ENCODE measurements at places on chromosomes 7 and 10.

DNA sequence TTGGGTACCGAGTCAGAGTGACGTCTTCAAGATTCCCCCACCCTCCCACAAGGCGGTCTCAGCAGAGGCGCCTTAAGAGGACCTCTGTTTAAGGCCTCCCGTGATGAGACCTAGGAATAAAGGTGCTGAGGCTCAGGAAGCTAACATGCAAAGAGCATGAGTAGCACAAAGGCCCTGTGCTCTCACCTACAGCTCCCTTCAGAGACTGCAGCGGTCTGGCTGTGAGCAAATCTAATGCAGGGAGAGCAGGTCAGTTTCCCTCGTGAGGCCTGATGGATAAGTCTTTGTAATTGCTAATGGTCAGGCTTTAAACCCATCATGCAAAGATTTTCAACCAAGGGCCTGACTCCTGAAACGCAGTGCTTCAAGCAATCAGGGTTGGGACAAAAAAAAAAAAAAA lies 909.3 kb upstream of the GHITM start:
- no peak for DNase-seq

- no peak for DNase-seq
Measured at GRCh38 chr7:55563596-55564325, 8.5 kb downstream of the VOPP1 start.

DNA sequence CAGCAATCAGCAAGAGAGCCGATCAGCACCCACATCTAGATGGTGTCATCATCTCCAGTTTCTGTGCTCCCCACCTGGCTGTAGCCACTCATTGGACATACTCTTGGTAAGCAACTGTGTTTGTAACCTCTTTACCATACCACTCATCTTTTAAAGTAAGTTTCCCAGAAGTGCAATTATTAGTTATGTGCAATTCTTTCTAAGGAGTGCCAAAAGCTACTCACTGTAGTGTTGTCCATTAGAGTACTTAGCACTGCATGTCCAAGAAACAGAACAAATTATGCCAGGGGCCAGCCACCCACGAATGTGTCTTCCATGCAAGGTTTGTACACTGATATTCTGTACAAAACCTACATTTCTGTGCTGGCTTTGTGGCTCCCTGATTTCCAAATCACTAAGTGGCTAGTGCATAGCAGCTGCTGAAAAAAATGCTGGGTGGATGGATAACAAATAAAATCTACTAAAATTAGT lies 131.9 kb downstream of the SRPK2 start:
- DNase-seq = no peak

- no peak for DNase-seq
Measured at GRCh38 chr10:117112220-117112619, 25.9 kb downstream of the VAX1 start.

GRCh38 chr10:8365935-8366911 lies 311.7 kb downstream of the GATA3 start:
- DNase-seq = peak; percentile 43

- no peak for DNase-seq
Measured at GRCh38 chr7:2374830-2375728, 20.5 kb downstream of the EIF3B start.

DNA sequence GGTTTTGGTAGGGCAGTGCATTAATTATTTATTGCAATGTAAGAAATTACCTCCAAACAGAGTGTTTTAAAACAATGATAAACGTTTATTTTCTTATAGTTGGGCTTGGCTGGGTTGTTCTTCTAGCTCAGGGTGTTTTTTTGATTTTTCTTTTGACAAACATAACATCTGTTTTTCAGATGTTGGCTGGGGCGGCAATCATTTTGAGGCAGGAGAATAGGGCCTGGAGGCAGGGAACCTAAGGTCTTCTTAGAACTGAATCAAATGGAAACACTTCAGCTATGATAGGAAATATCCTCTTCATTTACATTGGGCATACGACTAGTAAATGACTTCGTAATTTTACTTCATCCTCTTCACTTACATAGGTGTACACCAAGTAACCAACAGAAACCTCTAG lies 47.4 kb upstream of the NAMPT start:
- DNase-seq = no peak

GRCh38 chr7:81754918-81755696 lies 14.7 kb downstream of the HGF start:
- DNase-seq = no peak

DNA sequence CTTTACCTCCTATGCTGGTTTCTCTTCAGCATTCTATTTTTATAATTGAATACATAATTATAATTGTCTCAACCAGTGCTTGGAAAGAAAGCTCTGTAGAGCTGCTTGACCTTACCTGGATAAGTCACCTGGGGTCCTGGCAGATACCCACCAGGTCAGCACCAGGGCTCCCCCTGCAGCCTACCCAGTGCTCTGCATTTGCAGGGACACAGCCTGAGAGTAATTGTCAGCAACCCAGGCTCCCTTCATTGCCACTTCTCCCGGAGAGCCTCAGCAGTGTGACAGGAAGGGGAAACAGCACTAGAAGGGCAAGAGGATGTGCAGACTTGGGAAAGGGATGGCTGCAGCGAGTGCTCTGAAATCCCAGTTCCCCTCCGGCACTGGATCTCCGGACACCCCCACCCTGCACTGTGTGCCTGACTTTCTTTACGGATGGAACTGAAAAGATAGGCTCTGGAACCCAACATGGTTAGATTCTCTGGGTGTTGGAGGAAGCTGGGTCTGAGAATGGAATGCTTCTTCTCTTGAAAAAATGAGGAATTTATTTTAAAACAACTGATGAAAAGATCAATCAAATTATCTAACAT lies 11.4 kb upstream of the PAX4 start:
- DNase-seq = peak; percentile 45

DNA sequence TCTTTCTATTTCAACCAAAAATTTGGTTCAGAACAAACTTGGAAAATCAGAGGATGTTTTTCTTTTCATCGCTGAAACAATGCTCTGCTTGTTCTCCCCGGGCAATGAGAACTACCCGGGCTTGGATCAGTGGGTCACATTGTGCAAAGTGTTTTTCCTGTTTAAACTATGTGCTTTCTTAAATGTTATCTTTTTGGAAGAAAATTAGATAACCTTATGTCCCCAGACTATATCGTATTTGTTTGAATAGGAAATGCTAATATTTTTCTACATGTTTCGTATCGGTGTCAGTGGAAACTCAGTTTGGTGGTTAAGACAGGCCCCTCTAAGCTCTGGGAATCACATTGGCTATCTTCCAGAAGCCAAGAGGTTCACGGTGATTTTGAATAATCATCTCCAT lies 319.5 kb upstream of the NFE2L3 start:
- DNase-seq = no peak

- no peak for DNase-seq
Measured at GRCh38 chr7:3083350-3083749, 39.7 kb upstream of the CARD11 start.

DNA sequence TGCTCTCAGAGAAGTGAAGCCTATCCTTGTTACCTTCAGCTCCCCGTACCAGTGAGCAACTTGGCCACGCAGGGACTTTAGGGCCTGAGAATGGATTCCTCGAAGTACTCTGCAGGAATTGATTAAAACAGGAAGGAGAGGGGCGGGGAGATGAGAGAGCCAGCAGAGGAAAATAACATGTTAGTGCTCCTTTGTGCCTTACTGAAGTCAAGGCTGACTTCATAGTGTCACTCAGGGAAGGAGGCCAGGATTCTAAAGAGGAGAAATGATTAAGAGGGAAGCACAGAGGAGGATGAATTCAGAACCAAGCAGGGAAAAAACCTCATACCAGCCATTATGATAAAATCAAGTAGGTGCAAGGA lies 195.6 kb upstream of the RHOBTB1 start:
- no peak for DNase-seq

DNA sequence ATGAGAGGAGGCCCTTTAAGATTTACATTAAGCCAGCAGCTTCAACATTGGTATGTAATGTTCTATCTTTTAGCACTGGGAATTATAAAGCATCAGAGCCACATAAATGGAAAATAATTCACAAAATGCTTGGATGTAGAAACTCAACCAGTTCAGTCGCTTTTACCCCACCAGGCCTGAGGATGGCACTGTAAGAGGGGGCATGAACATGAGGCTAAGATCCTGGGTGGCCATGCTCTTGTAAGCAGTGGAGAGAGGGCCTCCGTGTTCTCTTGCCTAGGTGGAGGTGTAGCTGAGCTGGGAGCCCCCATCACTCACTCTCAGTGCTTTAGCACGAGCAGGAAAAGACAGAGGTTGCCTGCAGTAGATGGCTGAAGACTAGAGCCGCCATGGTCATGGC lies 238.8 kb downstream of the FANK1 start:
- DNase-seq = no peak

DNA sequence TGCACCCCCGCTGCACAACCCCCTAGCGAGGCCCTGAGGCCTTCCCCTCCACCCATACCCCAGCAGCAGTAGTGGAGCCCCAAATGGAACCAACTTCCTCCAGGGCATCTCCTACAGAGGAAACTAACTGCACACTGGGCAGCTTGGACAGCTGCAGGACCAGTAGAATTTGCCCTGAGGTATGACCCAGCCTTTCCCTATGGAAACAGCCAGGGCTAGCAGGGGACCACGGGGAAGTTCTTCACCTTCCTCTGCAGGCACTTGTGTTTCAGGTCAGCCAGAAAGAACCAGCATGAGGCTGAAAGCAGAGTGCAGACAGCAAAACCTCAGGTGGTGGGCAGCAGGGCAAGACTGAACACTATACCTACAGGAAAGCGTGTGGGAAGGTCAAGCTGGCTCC lies 5.7 kb upstream of the EEPD1 start:
- DNase-seq = no peak

- no peak for DNase-seq
Measured at GRCh38 chr10:1625079-1625478, 112.2 kb downstream of the ADARB2 start.

GRCh38 chr10:132272231-132272971 lies 35.3 kb downstream of the STK32C start:
- no peak for DNase-seq

- no peak for DNase-seq
Measured at GRCh38 chr7:24781106-24781505, 23.8 kb upstream of the GSDME start.

- no peak for DNase-seq
Measured at GRCh38 chr7:44819292-44819691, 22.8 kb downstream of the PPIA start.

GRCh38 chr10:19451937-19452336 lies 364.3 kb upstream of the PLXDC2 start:
- DNase-seq = no peak

GRCh38 chr10:125016611-125017202 lies 74.8 kb downstream of the ZRANB1 start:
- no peak for DNase-seq

GRCh38 chr7:30930621-30931020 lies 19.0 kb downstream of the AQP1 start:
- no peak for DNase-seq

DNA sequence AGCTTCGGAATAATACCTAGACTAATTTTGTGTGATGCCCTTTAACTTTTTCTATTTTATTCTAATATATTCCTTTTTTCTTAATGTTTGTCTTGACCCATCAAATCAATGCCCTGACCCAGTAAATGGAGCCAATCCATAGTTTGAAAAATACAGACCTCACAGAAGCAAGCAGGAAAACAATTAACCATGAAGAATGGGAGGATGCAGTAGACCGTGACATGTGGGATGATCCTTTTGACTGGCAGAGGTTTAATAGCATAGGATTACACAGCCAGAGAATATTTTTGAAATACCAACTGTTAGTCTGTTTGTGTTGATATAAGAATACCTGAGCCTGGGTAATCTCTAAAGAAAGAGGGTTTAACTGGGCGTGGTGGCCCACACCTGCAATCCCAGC lies 142.6 kb upstream of the NEBL start:
- no peak for DNase-seq

GRCh38 chr10:61975391-61975932 lies 74.0 kb downstream of the ARID5B start:
- DNase-seq = no peak

GRCh38 chr7:21966271-21966670 lies 20.6 kb upstream of the CDCA7L start:
- no peak for DNase-seq

DNA sequence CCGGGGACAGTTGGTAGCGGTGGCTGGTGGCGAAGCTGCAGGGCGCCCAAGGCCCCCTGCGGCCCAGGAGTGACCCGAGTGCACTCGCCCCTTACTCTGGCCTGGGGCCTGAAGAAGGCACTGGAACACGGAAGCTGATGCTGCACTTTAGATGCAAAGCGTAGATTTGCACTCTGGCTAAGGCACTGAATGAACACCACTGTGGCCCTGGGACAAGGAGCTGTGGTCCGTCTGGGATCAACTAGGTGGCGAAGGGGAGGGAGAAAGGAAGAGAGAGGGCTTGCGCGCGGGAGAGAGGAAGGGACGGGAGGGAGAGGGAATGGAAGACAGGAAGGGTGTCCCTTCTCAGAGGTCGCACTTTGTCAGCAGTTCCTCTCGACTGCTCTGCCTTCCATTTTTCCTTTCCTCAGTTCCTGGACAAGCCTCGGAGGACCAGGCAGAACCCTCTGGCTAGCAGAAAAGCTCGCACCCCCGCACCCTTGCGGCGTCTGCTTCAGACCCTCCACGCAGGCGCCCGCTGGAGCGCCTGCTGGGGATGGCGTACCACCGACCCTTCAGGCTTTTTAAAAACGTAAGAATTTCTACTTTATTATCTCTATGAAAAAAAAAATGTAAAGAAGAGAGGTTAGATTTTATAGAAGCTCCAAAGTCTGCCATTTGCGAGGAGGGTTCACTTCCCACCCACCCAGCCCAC lies 1.2 kb downstream of the FERD3L start:
- DNase-seq = no peak

DNA sequence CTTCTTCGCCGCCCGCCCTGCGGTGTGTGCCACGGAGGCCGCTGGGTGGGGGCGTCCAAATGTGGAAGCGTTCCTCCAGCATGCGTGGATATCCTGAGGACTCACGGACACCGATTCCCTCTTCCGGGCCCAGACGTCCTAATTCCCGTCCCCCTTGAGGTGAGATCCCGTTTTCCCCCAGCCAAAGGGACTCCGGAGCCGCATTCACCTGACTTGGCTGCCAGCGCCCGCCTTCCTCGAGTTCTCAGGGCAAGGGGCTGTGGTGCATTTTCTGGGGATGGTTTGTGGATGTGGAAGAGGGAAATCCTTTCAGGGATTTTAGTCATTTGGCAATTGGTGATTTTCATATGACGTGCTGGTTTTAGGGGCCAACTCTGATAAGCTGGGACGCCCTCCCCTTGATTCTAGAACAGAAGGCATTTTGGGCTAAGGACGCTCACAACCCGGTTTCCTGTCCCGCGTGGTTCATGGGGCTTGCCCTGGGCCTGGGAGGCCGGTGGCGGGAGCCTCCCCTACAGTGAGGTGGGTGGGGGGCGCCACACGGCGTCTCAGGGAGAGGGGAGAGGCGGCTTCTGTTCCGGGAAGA lies 165.4 kb downstream of the ACTR3B start:
- DNase-seq = no peak

DNA sequence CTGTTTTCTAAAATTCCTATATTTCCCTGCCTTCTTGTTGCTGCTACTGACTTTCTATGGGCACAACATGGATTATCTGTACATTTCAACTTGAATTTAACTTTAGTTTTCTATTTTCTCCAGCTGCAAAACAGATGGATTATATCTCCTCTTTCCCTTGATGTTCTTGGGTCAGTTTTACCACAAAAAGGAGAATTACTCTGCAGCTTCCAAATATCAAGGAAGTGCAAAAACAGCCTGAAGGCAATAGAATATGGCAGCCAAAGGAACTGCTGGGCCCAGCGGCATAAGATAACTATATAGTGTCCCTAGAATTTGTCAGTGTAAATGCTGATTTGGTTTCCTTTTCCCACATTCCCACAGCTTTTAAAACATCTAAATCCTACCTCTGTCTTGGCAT lies 29.1 kb downstream of the CPED1 start:
- DNase-seq = no peak
